ENCODE measurements at places on chromosomes 12 and 14.

- DNase-seq = peak; percentile 25
Measured at GRCh38 chr12:125203145-125203765, 138.0 kb downstream of the AACS start.

DNA sequence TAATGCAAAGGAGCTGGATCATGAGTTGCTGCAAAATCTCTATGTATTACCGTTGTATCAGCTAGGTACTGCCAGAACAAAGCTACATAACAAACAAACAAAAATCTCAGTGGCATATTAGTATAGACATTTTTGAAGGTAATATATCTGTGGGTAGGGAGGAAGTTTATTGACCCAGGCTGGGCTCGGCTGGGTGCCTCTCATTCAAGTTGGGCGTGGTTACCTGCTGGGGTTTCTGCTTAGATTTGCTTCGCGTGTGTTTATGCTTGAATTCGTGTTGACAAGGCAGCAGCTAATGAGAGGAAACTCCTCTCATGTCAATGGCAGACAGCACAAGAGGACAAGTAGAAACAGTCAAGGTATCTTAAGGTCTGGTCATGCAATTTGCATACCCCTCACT is 520.7 kb downstream of the SOX5 start:
- DNase-seq = no peak

DNA sequence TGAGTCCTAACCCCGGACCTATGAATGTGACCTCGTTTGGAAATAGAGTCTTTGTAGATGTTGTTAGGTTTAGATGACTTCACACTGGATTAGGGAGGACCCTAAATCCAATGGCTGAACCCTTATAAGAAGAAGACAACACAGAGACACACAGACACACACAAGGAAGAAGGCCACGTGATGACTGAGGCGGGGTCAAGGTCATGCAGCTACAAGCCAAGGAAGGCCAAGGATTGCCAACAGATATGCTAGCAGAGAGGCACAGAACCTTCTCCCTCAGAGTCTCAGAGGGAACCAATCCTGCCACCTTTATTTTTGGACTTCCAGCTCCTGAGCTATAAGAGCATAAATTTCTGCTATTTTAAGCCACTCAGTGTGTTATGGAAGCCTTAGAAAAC is 31.8 kb downstream of the LTBP2 start:
- DNase-seq = no peak

DNA sequence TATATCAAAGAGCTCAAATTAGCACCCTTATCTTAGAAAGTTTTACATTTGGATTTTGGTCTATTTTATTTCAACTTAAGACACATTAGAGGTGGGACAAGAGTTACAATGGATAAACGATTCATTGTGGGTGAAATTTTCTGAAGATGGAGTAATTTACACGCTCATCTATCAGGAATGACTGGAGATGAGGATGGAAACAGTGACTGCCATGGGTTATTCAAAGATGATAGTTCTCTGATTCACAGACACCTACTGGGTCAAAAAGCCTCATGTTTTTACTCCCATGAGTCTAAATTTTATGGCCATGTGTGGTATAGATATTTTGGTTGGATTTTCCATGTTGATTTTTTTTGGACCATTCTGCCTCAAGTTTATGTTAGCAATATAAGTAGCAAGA is 22.1 kb downstream of the SAMD4A start:
- DNase-seq = no peak

GRCh38 chr12:96422192-96422591 is 22.0 kb upstream of the CDK17 start:
- peak; percentile 8 for DNase-seq

GRCh38 chr12:34215893-34216285 is 193.6 kb downstream of the ALG10 start:
- DNase-seq = no peak

GRCh38 chr14:90464481-90464880 is 67.7 kb downstream of the CALM1 start:
- no peak for DNase-seq

GRCh38 chr12:53577941-53578352 is 48.2 kb downstream of the ATF7 start:
- no peak for DNase-seq

DNA sequence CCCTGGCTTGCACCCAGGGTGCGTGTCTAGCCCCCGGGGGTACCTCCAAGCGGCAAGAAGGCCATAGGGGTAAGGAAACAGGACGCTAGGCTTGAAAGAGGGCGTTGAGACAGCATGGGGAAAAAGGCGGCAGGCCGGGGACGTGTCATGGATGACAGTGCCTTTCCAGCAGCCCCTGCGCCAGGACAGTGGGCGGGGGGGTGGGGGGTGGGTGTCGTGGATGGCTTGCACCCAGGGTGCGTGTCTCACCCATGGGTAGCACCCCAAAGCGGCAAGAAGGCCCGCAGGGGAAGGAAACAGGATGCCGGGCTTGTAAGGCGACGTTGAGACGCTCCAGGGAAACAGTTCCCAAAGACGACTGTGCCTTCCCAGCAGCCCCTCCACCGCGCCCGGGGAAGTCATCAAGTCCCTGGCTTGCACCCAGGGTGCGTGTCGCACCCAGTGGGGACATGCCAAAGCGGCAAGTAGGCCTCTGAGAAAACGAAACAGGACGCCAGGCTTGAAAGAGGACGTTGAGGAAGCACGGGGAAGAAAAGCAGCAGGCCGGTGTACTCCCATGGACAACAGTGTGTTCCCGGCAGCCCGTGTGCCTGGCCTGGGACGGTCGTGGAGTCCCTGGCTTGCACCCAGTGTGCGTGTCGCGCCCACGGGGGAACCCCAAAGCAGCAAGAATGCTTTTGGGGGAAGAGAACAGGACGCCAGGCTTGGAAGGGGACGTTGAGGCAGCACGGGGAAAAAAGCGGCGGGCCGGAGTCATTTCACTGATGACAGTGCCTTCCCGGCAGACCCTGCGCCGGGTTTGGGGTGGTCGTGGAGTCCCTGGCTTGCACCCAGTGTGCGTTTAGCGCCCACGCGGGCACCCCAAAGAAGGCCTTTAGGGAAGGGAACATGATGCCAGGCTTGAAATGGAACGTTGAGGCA is 163.5 kb upstream of the ALG10B start:
- no peak for DNase-seq

- no peak for DNase-seq
Measured at GRCh38 chr14:55701638-55702037, 121.6 kb downstream of the KTN1 start.

DNA sequence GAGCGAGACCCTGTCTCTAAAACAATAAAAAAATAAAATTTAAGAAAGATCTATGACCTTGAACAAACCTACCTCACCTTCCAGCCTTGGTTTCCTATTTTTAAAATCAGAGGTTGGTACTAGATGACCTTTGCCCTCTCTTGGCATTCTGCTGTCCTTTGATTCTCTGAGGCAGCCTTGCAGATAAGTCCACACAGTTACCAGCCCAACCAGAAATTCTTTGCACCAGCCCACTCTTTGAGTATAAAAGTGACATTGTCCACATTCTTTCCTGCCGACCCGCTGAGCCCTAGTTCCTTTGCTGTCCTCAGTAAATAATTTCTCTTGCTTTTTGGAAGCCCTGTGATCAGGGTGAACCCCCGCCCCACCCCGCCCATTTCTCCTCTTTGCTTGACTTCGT is 150.4 kb downstream of the PHETA1 start:
- no peak for DNase-seq

DNA sequence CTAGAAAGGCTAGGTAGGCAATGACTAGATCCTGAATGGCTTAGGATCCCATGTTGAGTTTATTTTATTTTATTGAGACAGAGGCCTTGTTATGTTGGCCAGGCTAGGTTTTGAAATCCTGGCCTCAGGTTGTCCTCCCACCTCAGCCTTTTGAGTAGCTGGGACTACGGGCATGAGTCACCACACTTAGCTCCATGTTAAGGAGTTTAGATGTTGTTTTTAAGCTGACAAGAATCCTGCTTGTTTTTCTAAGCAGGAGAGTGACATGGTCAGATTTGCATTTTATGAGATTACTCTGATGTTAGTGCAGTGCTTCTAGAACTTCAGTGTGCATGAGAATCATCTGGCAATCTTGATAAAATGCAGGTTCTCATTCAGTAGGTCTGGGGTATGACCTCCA is 14.5 kb downstream of the CCDC198 start:
- DNase-seq = no peak

DNA sequence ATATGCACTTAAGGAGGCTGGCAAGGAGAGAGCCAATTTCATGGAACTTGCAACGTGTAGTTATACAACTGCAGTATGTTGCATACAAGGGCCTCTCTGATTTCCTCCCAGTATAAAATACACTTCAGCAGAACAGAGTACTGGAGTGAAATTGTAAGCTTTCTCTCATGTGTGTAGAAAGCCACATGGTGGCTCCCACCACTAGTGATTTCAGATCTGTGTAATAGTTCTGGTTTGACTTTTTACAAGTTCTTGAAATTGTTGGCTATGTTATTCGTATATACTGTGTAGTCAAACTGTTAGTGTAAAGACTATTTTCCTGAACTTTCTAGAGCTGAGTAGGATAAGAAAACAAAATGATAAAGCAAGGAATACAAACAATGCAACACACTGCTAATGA is 16.4 kb upstream of the LMO3 start:
- DNase-seq = no peak

- peak; percentile 7 for DNase-seq
Measured at GRCh38 chr14:57692671-57693070, 173.2 kb downstream of the SLC35F4 start.

DNA sequence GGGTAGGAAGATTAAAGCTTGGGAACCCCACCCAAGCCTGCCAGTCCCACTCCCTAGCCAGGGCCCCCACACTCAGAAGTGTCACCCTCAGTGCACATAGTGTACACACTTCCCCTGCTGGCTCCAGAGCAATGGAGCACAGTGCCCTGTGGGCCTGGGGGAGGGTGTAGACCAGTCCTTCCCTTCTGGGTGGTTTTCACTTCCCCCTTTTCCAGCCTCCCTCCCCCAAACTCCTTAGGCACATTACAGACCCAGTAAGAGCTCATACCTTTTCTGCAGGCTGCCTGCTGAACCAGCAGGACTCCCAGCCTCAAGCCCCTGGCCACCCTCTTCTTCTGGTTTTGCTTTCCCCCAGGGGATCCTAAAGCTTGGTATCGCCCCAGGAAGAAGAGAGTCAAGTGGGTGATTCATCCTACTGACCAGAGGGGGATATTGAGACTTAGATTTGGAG is at the start of gene ZNF385A:
Gene ZNF385A (minus strand): TSS at position 143 of the 451 bp plus-strand sequence. CDS start 219 bp downstream, outside the sequence.
- DNase-seq = no peak

DNA sequence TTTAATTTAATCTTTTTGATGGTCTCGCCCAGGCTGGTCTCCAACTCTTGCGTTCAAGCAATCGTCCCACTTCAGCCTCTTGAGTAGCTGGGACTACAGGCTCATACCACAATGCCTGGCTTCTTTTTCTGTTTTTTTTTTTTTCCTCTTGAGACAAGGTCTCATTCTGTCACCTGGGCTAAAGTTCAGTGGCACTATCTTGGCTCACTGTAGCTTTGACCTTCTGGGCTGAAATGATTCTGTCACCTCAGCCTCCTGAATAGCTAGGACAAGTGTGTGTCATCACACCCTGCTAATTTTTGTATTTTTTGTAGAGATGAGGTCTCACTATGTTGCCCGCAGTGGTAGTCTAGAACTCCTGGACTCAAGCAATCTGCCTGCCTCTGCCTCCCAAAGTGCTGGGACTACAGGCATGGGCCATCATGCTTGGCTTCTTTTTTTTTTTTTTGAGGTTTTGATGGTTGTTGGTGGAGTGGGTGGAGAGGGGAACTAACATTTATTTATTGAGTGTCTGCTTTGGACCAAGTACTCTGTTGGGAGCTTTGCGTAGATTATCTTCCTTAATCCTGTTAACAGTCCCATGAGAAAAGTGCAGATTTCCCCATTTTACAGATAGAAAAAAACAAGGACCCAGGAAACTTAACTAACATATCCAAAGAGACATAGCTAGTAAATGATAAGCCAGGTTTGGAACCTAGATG is 102.0 kb downstream of the DIP2B start:
- no peak for DNase-seq

DNA sequence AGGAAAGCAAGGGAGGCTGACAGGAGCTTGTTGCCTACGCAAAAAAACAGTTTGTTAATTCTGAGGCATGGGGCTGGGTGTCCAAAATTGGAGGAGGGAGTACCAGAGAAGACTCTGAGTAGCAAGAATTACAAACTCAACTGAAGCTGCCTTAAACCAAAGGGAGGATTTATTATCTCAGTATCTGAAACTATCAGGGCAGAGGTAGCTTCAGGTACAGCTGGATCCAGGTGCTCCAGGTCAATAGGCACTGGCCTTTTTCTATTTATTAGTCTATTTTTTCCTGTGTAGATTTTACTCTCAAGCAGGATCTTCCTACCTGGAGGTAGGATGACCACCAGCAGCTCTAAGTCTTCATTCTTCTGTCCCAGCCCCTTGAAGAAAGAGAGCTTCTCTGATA is 135.3 kb upstream of the NCOR2 start:
- DNase-seq = no peak

DNA sequence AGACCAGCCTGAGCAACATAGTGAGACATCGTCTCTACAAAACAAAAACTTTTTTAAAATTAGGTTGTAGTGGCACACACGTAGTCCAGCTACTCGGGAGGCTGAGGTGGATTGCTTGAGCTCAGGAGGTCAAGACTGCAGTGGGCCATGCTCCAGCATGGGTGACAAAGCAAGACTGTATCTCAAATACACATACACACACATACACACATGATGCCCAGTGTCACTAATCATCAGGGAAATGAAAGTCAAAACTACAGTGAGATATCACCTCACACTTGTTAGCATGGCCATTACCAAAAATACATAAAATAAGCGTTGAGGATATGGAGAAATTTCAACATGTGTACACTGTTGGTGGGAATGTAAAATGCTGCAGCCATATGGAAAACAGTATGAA is 33.2 kb upstream of the KICS2 start:
- peak; percentile 79 for DNase-seq

DNA sequence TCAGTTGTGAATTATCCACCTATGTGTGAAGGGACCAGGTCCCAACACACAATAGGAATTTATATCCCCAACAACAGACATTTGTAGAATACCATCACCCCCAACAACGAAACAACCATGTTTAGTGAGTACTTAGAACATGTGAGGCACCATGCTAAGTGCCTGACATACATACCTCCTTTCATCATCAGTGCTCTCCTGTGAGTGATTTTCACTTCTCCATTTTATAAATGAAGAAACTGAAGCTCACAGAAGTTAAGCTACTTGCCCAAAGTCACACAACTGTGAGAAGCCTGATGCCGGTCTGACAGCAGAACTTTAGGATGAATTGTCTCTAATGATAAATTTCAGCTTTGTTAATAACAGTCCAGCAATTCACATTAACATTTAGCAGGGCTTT is 35.4 kb downstream of the SPTB start:
- peak; percentile 65 for DNase-seq
